ENCODE measurements at places on chromosomes 1 and 21.

GRCh38 chr1:27525296-27526272 lies 35.6 kb upstream of the WASF2 start:
- no peak for DNase-seq

- DNase-seq = no peak
These were observed 610 bp upstream of the HES4 start for GRCh38 chr1:1000357-1001056.

- no peak for DNase-seq
These were observed 37.2 kb upstream of the TRAPPC10 start for GRCh38 chr21:43974791-43975468.

- DNase-seq = no peak
These were observed 1.3 kb upstream of the GPATCH4 start for GRCh38 chr1:156602557-156602993.

GRCh38 chr1:223038288-223039006 lies 104.6 kb downstream of the TLR5 start:
- no peak for DNase-seq

GRCh38 chr1:100348549-100349144 lies 3.7 kb upstream of the CDC14A start:
- no peak for DNase-seq

DNA sequence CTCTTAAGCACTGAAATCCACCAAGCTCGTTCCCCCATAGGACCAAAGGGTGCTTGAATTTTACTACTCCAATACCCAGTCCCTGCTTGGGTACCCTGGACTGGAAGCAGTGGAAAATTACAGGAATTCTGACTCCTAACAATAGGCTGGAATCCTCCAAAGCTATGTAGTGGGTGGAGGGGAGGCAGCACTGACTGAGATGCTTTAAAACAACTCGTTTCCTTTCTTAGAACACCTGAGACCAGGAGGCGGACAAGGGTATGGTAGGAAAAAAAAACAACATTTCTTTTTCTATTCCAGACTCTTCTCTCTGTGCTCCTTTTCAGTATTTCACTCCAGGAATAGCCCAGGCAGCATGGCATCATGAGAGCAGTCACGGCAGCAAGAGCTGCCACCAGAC lies 2.3 kb downstream of the PEF1 start:
- no peak for DNase-seq

DNA sequence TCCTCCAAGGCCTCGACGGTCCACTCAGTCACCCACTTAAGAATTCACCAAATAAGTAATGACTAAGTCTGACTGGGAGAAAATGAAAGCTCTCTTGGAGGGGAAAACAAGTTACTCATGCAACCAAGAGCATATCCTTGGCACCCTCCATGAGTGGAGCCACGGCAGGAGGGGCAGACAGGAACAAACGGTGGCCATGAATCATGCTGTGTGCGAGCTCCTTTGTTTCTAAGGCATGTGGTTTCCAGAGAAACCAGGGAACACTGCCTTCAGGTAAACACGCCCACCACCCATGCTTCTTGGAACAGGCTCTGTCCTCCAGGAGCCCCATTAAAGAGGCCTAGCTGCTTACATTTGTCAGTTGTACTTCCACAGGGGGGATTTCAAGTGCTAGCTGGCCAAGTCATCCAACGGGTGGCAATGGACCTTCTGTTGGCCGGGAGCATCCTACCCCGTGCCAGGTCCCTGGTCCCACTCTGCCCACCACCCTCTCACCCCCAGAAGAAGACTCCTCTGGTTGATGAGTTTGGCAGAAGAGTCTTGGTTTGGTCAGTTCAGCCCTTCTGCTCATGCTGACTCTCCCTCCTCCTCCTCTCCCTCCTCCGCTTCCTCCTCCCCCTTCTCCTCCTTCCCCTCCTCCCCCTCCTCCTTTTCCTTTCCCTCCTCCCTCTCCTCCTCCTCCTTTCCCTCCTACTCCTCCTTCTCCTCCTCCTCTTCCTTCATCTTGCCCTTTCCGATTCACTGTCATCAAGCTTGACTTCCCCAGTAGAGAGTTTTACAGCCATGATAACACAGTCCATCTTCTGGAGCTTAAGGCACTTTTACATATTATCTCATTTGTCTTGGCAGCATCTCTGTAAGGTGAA lies 107.6 kb downstream of the CCDC185 start:
- DNase-seq = no peak

- no peak for DNase-seq
These were observed 106.1 kb upstream of the RUNX3 start for GRCh38 chr1:25036117-25036546.

DNA sequence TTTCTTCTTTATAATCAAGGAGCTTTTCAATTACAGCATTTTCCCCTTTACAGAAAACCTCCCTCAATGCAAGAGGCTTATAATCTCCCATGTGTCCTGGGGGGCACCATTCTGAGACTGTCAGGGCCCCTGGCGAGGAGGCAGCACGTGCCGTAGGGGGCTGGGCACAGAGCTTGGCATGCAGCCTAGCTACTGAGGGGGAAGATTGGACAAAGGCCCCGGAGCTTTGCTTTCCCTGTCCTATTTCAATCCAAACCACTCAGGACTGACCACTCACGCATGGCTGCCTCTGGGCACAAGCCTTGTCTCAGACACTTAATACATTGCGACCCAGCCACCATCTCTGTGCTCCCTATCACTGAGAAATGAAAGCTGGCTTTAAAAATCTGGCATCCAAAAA lies 2.8 kb upstream of the RAP1GAP start:
- no peak for DNase-seq

DNA sequence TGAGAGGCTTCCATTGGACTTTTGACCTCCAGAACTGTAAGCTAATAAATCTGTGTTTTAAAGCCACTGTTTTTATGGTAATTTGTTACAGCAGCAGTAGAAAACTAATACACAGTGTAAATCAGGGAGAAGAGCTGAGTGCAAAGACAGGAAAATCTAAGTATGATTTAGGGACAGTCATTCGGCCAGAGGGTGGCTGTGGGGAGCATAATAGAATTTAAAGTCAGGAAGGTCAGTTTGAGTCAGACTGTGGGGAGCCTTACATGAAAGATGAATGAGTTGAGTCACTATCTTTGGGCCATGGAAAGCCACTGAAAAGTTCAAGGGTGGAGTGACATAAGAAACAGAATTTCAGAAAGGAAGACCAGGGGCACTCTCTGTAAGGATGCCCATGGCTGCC lies 52.4 kb upstream of the SSX2IP start:
- no peak for DNase-seq
